SHP77 treated with DMSO at 0.1 percent for 48 hours (cell line): ENCODE measurements at places on chromosomes 12 and 14.
A peak's percentile ranks its signal among the peaks of the same experiment; 100 is the strongest.

- no peak for DNase-seq
Measured at GRCh38 chr14:55819610-55820304, 239.8 kb downstream of the KTN1 start.

GRCh38 chr12:14416658-14417057, 51.2 kb downstream of the ATF7IP start:
- peak; percentile 54 for DNase-seq

DNA sequence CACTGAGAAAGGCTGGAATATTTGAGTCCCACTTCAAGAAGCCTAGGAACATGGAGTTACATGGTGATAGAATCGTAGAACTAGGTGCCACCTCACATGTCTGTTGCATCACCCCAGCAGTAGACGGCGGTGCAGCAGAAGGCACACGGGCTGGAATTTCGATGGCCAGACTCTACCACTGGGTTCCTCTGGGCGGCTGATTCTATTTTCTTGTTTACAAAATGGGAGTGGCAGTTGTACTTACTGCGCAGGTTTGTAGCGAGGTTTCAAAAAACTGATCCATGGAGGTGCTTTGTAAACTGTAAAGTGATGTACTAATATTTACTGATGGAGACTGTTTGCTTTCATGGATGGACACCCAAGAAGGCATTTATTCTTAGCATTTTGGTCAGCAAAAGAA, 45.7 kb downstream of the WDR20 start:
- DNase-seq: peak; percentile 39

DNA sequence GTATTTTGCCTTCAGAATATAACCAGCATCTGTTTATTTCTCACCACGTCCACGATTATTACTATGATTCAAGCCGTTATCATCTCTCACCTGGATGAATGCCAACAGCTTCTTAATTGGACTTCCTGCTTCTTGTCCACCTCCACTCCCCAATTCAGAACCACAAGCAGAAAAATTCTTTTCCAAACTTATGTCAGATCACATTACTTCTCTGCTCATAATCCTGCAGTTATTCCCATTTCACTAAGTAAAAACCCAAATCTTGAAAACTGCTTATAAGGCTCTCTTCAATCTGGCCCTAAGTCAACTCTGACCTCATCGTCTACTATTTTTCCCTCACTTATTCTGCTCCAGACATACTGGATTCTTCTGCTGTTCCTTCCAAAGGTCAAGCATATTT, 2.0 kb downstream of the CRY1 start:
- no peak for DNase-seq

DNA sequence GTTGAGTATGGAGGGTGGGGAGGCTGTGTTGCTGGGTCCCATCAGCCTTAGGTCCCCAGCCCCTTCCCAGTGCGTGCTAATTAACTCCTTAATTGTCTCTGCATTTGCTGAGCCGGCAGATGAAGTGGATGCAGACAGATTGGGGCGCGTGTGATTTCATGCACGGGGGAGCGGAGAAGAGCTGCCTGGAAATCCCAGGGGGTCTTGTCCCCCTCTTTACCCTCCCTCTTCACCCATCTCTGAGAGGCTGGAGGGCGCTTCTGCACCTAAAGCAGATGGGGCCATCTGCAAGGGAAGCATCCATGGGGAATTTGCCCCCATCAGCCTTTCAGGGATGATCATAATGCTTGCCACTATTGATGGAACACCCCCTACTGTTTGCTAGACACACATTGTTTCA, 4.4 kb upstream of the ASIC1 start:
- DNase-seq: no peak
